Lung (tissue), 17 donors: ENCODE measurements at places on chromosomes 7 and 10.

GRCh38 chr7:111639934-111640333 is 77.6 kb upstream of the IMMP2L start:
- no peak for DNase-seq

DNA sequence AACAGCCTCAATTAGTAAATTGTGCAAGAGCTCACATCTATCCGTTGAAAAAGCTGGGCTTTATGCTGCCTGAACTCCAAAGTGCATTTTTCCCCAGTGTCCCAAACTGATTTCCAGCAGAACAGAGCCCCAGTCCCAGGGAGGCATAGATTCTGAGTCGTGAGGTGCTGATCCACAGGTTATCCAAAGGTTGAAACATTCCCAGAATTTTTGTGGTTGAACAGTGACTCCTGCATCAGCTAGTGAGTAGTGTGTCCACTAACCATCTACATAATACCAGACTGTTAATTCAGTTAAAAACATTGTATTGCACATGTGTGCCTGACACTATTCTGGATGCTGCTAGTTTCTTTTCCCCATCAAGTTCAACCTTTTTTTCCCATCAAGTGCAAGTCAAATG is 761.5 kb downstream of the GATA3 start:
- DNase-seq, result no peak

GRCh38 chr7:151003572-151003971 is 12.8 kb downstream of the NOS3 start:
- DNase-seq, result peak; percentile 74

- DNase-seq, result peak; percentile 25
Measured at GRCh38 chr7:91383053-91383904, 119.0 kb downstream of the FZD1 start.
